ENCODE measurements at places on chromosomes 1 and 21. TPM values are rescaled to one million over a fixed set of nuclear protein-coding genes. Genes with fewer than 3 reads are reported as not detected.

GRCh38 chr1:118101515-118101844 is 83.5 kb downstream of the SPAG17 start:
- no peaks in the 10 kb centered on the region for H3K36me3 ChIP-seq
- H3K27me3 ChIP-seq: no peaks in the 10 kb centered on the region
- H3K4me1 ChIP-seq: no peaks in the 10 kb centered on the region
- no peak overlapping the region for H3K4me3 ChIP-seq
- H3K27ac ChIP-seq: no peak overlapping the region

DNA sequence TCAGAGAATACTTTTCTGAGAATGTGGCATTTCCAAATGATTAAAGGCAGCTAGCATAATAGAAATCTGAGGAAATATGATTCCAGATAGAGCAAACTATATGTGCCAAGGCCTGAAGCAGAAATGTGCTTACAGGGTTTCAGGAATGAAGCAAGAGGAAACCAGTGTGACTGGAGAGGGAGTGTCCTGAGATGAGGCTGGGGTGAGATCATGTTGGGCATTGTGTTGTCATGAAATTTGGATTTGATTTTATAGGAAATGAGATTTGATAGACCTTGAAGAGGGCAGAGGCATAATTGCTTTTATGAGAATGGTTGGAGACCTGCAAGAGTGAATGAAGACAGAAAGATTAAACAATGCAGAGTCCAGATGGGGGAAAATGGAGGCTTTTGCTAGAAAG is 338.1 kb upstream of the SNX7 start:
- H3K36me3 ChIP-seq: no peaks in the 10 kb centered on the region
- H3K4me3 ChIP-seq: peak overlapping the region; percentile 26
- peaks cover 67% of the 10 kb centered on the region for H3K4me1 ChIP-seq
- no peaks in the 10 kb centered on the region for H3K27me3 ChIP-seq
- peak overlapping the region; percentile 97 for H3K27ac ChIP-seq

GRCh38 chr1:15628003-15628402 is 10.7 kb downstream of the DDI2 start:
- peaks cover 6% of the 10 kb centered on the region for H3K36me3 ChIP-seq
- no peaks in the 10 kb centered on the region for H3K27me3 ChIP-seq
- H3K4me1 ChIP-seq: no peaks in the 10 kb centered on the region
- no peak overlapping the region for H3K4me3 ChIP-seq
- DNase-seq: no peak

Gene RGSL1
- not detected for polyA plus RNA-seq

DNA sequence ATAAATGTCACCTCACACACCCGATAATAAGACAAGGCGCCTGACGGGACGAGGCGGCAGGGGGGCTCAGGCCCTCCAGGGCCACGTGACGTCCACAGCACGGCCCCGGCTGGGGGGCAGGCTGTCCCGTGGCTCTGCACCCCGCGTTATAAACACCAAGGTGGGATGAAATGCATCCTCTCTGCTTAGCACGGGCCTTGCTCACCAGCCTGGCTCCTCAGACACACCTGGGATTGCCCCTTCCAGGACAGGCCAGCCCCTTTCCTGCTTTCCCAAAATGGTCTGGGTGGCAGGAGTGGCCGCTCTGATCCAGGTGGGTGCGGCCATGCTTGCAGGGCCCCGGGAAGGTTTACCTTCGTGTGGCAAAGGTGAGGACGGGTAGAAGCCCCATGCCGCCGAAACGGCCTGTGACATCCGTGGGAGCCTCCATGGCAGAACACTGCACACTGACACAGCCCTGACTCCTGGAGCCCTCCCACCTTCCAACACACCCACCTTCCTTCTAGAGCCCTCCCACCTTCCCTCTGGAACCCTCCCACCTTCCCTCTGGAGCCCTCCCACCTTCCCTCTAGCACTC is 35.9 kb downstream of the SLC19A1 start:
- H3K27me3 ChIP-seq: no peaks in the 10 kb centered on the region
- no peak for DNase-seq
- no peak overlapping the region for H3K4me3 ChIP-seq

Gene COL8A2
- polyA plus RNA-seq: 1.6 TPM

DNA sequence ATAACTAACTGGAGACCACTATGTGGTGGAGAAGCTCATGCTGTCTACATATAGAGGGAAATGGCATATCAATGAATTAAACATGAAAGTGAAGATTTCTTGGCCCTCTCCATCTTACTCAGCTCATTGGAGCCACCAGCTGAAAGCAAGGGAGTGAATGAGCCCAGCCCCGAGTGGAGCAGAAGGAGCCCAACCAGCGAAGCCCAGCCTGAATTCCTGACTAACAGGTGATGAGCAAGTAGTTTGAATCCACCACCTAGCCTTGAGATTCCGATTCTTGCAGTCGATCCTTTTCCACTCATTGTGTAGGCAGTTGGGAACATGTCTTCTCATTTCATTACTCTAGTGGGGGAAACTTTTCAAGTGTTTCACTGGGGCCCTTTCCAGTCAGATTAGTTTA is 18.6 kb upstream of the ST6GALNAC3 start:
- no peaks in the 10 kb centered on the region for H3K27me3 ChIP-seq
- no peak overlapping the region for H3K4me3 ChIP-seq
- no peak for DNase-seq

DNA sequence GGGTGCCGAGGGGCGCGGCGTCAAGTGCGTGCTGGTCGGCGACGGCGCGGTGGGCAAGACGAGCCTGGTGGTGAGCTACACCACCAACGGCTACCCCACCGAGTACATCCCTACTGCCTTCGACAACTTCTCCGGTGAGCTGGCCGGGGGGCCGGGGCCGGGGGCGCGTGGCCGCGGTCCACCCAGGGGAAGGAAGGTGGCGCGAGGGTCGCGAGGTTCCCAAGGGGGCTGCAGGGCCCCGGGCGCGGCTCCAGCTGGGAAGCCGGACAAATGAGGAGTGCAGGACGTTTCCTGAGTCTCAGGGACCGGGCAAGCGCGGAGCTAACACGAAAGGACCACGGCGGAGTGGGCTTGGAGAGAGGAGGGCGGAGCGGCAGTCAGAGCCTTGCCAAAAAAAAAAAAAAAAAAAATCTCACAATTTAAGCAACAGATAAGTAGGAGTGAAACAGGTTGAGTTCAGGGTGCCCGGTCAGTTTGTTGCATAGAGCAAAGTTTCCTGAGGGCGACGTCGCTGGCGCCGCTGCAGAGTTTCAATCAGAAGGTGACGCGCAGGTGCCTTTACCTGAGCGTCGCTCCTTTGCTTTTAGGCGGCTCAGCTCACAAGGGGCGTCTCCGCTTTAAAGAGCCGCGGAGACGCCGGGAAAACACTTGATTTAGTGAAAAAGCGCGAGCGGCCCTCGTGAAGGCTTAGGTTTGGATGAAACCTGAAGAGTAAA is 750 bp downstream of the RHOU start:
- H3K4me3 ChIP-seq: peak overlapping the region; percentile 62
- H3K36me3 ChIP-seq: no peaks in the 10 kb centered on the region
- H3K27me3 ChIP-seq: peaks cover 29% of the 10 kb centered on the region
- peaks cover 6% of the 10 kb centered on the region for H3K4me1 ChIP-seq
- H3K27ac ChIP-seq: no peak overlapping the region

- H3K27me3 ChIP-seq: peaks cover 10% of the 10 kb centered on the region
- H3K36me3 ChIP-seq: no peaks in the 10 kb centered on the region
- DNase-seq: no peak
- H3K4me3 ChIP-seq: no peak overlapping the region
- peaks cover 7% of the 10 kb centered on the region for H3K4me1 ChIP-seq
- H3K27ac ChIP-seq: no peak overlapping the region
Observed at GRCh38 chr21:39318091-39318959, 4.9 kb upstream of the BRWD1 start.

Gene MATN1
- 0.13 TPM for polyA plus RNA-seq

Gene FCRL5
- polyA plus RNA-seq: not detected

GRCh38 chr21:34971656-34972055 is 77.4 kb downstream of the RUNX1 start:
- H3K36me3 ChIP-seq: no peaks in the 10 kb centered on the region
- H3K4me1 ChIP-seq: no peaks in the 10 kb centered on the region
- DNase-seq: no peak
- H3K4me3 ChIP-seq: no peak overlapping the region
- no peak overlapping the region for H3K27ac ChIP-seq

DNA sequence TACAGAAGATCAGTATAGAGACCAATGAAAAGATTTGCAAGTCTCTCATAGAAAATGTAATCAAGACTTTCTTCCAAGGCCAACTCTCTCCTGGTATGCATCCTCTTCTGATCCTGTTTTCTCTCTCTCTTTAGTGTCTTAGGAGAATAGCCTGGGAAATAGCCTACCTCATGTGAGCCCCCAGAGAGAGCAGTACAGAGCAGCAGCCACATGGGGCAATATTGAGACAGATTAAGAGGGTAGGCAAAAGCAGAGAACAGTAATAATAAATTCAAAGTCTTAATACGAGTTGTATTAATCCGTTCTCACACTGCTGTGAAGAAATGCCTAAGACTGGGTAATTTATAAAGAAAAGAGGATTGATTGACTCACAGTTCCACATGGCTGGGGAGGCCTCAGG is 61.4 kb downstream of the RNASEL start:
- H3K27ac ChIP-seq: no peak overlapping the region
- DNase-seq: no peak
- no peak overlapping the region for H3K4me3 ChIP-seq
- no peaks in the 10 kb centered on the region for H3K27me3 ChIP-seq
- H3K4me1 ChIP-seq: no peaks in the 10 kb centered on the region

DNA sequence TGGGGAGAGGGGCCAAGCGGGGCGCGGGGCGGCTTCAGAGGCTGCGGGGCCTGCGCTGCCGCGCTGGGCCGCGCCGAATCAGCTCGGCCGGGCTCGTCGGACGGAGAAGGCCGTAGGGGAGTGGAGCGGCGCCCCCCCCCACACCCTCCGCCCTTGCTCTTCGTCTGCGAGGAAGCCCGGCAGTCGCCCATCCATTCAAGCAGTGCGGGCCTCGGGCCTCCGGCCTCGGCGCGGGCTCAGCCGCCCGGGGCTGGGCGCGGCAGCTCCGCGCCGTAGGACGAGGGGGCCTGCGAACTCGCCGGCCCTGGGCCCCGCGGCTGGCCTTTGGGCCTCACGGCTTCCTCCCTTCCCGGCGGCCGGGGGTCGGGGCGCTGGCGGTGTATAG is 564 bp downstream of the CTPS1 start:
- DNase-seq: no peak
- peaks cover 7% of the 10 kb centered on the region for H3K36me3 ChIP-seq
- peaks cover 26% of the 10 kb centered on the region for H3K4me1 ChIP-seq
- peak overlapping the region; percentile 88 for H3K27ac ChIP-seq
- no peaks in the 10 kb centered on the region for H3K27me3 ChIP-seq
- peak overlapping the region; percentile 69 for H3K4me3 ChIP-seq

All from endothelial cell of umbilical vein (primary cell).